ENCODE measurements at places on chromosomes 11 and 22.

DNA sequence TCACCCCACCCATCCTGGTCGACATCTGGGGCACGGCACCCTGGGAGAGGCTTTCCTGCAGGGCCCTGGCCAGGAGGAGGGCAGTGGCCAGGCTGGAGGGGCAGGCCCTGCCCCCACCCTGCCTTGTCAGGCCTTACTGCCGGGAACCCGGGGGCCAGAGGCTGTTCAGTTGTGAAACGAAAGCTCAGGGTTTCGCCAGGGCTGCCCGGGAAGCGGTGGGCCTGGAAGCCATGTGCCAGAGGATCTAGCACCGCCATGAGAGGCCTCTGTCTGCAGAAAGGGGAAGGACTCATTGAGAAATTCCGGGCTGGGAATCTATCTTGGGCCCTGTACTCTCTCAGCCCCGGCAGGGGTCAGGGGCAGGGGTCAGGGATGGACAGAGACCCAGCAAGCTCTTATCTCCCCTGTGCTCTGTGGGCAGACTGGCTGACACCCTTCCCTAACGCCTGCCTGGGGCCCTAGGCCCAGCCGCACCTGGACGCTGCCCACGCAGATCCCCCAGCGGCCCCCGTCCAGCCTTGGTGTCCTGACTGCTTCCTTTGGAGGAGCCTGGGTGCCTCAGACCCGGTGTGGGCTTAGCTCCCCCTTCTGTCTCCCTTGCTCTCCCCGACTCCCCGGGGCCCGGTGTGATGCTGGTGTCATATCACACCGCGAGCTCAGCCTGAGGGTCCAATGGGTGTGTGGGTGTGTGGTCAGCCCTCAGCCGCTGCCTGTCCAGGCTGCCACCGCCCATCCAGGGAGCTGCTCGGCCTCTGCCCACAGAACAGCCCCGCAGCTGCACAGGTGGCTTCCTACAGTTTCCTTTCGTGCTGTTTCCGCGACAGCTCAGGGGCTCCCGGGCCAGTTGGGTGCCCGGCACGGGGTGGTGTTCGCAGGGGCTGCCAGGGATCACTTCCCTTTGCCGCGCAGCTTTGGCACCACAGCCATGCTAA, 6.5 kb downstream of the PIM3 start:
- DNase-seq = no peak

DNA sequence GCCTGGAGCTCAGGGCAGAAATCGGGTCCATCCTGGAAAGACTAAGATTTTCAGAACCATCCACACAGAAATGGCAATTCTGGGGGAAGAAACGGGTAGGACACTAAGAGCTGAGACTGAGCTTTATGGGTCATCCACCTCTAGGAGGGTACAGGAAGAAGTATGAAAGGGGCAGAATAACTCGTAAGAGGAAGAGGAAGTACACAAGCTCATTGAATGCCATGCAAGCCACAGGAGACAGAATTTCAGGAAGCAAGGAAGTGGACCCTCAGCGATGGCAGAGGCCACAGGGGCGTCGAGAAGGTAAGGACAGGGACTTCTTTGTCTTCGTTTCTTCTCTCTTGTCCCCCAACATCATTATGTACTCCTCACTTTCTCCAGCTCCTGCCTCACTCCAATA, 169.6 kb downstream of the MAML2 start:
- DNase-seq = no peak

DNA sequence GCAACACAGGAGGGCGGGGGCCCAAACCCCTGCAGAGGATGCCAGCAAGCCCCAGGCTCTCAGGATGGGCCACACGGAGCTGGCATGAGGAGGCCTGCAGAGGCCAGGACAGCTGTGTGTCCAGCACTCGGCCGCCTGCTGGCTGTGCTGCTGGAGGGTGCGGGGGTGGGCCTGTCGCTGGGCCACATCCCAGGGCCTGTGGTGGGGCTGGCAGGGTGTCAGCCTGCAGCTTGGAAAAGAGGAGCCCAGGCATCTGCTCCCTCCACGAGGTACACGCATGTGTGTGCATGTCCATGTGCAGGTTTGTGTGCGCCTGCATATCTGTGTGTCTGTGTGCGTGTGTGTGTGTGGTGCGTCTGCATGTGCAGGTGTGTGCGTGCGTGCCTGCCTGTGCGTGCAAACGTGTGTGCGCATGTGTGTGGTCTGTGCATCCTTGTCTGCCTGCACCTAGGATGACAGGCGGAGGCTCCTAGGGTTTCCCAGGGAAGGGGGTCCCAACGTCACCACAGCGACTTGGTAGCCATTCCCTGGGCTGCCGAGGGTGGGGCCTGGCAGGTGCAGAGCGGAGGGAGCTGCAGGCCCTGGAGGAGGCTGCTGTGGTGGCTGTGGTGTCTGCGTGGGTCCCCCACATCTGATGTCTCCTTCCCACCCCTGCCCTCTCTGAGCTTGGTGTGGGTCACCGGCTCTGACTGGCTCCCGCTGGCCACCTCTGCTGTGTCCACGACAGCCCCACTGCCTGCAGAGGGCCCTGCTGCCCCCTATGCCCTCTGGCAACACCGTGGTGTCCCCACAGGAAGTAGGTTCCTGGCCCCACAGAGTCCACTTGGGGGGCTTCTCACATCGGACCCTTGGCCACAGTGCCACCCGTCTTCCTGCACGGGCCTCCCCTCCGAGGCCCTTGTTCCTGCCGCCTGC, 17.1 kb downstream of the BRSK2 start:
- no peak for DNase-seq

- DNase-seq = no peak
Observed at GRCh38 chr22:42930810-42931420, 73.8 kb upstream of the ARFGAP3 start.

GRCh38 chr11:134517115-134517514, 105.1 kb upstream of the B3GAT1 start:
- no peak for DNase-seq

GRCh38 chr11:70066628-70067027, 11.5 kb upstream of the ANO1 start:
- DNase-seq = no peak

DNA sequence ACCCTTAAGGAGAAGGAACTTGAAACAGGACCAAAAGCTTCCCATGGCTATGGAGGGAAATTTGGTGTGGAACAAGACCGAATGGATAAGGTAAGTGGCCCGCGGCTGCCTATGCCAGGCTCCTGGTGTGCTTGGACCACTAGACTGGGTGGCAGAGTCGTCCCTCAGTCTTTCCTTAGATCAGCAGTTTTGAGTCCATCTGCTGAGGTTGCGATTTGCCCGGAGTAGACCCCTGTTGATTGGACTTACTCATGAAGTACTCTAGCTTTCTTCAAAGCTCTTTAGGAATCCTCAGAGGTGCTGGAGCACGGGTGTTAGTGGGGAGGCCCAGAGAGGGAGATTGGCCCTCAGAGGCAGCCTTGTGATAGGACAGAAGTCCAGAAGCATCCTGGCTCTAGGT, 11.5 kb downstream of the CTTN start:
- DNase-seq = no peak

- no peak for DNase-seq
Observed at GRCh38 chr11:45171550-45171949, 25.1 kb downstream of the PRDM11 start.

DNA sequence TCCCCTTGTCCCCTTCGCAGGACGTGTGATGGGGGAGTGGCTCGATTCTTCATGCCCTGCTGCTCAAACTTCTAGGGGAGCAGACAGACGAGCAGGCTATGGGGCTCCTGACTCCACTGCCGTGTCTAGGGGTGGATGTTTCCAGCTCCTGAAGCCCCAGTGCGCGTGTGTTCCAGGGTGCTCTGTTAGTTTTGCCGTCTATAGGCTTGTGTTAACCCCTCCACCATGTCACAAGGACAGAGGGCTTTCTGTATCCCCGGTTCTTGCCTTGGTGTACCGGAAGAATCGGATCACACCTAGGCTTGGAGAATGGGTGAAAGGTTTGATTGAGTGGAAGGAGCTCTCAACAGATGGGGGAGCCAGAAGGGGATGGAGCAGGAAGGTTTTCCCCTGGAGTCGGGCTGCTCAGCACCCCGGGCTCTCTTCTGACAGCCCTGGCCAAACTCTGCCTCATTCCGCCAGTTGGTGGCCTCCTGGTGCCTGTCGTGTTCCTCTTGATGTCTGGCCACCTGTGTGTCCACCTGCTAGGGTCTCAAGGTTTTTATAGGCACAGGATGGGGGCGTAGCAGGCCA, 810.7 kb downstream of the BRD1 start:
- no peak for DNase-seq

DNA sequence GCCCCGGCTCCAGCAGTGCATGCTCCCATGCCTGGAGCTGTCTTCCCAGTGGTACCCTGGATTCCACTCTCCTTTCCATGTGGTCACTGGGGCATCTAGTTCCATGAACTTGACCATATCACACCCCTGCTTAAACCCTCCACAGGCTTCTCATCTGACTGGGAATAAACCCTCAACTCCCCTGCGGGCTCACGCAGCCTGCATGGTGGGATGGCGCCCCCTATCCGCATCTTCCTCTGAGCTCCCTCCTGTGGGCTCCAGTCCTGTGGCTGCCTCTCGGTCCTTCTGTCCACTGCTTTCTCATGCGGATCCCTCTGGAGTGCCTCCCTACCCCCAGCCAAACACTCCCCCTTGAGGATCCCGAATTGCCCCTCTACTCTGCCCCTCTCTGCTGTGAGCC, 41.4 kb upstream of the TTLL12 start:
- DNase-seq = no peak

GRCh38 chr22:31155422-31155821, 4.6 kb upstream of the RNF185 start:
- no peak for DNase-seq

- no peak for DNase-seq
Observed at GRCh38 chr11:119991022-119991404, 146.9 kb downstream of the TRIM29 start.

DNA sequence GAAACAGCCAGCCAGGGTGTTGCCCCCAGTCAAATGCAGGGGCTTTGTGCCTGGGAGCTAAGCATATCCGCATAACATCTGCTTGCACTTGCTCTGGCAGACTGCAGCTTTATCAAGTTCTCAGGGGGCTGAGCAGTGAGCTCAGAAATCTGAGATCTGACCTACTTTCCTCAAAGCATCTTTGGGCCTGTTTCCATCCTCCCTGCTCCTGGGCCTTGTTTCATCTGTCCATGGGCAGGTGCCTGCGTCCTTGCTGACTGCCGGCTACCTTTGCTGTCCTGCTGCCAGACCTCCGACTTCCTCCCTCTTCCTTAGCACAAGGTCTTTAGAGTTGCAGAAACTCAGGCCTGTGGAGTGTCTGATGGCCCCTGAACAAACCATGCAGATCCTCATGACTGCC, 131.2 kb upstream of the B3GAT1 start:
- no peak for DNase-seq

DNA sequence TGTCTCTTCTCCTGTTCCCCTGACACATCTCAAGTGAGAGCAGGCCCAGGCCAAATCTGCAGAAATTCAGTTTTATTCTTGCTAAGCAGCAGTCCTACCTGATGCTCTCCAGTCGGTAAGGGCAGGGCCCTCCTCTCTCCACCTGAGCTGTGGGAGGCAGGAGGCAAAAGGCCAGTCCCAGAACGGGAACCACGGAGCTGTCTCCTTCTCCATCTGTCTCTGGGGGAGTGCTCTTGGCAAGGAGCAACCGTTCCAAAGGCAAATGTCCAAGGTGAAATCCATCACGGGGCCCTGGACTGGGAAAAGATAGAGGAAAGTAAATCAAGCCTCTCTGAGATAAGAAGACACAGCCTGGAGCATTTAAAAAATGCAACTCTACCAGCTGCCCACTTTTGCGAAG, 65.2 kb upstream of the CDON start:
- DNase-seq = no peak

DNA sequence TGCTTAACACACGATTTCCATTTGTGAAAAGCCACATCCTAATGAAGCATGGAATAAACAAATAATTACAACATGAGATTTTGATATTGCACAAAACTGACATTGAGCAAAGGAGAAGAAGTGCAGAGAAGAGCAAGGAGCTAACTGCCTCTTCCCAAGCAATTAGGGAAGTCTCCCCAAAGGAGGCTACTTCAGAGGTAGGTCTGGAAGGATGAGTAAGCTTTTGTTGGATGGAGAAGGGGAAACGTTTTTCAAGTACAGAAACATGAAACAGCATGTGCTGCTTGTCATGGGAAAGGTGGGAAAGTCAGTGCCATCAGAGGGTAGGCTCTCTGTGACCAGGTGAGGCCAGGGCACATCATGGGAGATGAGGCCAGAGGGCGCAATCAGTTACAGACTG, 132.2 kb upstream of the SESN3 start:
- no peak for DNase-seq

DNA sequence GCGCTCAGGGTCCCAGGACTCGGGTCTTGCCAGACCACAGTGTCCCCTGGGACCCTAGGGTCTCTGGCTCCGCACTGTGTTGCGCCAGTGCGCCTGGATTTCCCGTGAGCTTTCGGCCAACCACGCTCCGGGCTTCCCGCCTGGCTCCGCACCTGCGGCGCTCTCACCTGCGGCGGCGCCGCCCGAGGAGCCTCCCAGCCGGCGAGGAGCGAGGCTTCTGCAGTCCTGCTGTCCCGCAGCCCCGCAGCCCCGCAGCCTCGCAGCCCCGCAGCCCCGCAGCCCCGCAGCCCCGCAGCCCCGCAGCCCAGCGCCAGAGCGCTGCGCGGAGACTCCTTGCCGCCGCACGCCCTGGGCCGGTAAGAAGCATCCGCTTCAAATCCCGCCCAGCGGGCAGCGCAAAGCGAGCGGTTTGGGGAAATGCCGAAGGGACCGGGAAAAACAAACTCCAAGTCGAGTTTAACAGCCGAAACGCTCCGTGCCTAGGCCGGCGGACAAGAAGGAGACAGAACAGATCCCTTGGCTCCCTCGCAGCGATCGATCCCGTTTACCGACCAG, 939 bp downstream of the ALX4 start:
- no peak for DNase-seq

DNA sequence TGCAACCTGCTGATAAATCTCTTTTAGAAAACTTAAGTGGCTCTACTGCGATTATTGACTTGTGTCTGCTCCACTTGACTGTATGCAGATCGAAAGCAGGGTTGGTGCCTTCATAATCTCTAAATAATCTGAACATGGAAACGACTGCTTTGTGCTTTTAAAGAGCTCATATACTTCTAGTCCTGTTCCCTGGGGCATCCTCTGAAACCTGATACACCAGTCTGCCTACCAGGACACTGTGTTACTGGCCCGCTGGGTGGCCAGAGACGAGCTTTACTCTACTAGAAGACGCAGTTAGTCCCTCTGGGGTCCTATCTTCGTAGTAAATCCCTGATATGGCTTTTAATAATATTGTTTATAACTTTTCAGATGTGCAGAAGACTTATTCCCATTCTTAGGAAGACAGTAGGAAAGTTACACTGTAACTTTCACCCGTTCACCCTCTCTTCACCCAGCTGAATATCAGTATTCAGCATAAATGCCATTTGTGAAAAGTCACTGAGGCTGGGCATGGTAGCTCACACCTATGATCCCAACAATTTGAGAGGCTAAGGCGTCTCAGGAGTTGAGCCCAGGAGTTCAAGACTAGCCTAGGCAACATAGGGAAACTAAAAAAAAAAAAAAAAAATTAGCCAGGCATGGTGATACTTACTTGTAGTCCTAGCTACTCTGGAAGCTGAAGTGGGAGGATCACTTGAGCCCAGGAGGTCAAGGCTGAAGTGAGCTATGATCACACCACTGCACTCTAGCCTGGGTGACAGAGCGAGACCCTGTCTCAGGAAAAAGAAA, 9.0 kb upstream of the HTR3B start:
- DNase-seq = no peak

- no peak for DNase-seq
Observed at GRCh38 chr22:40651057-40651456, 14.5 kb upstream of the MRTFA start.
